Hypothalamus (tissue), 51 donors: ENCODE measurements at places on chromosomes 7 and 10.

GRCh38 chr10:60305380-60305892, 84.2 kb downstream of the ANK3 start:
- DNase-seq: no peak

- no peak for DNase-seq
These were observed 6.0 kb downstream of the ASB10 start for GRCh38 chr7:151181011-151181431.

- DNase-seq: no peak
These were observed 645.7 kb downstream of the ANKRD7 start for GRCh38 chr7:118870187-118870586.

- no peak for DNase-seq
These were observed 41.2 kb downstream of the PDZD8 start for GRCh38 chr10:117334066-117334465.

- DNase-seq: no peak
These were observed 47.3 kb downstream of the YKT6 start for GRCh38 chr7:44247868-44248651.
